ENCODE measurements at places on chromosomes 11 and 22. TPM values are rescaled to one million over a fixed set of nuclear protein-coding genes. Genes with fewer than 3 reads are reported as not detected.

CLDN5 gene
- not detected for total RNA-seq

FLRT1 gene
- not detected for total RNA-seq

YAP1 gene
- 46.0 TPM for total RNA-seq

ZNF70 gene
- 1.0 TPM for total RNA-seq

OR5B21 gene
- not detected for total RNA-seq

APOL4 gene
- total RNA-seq: not detected

PRAME gene
- total RNA-seq: 108 TPM

SLC17A6 gene
- total RNA-seq: not detected

AGBL2 gene
- 1.2 TPM for total RNA-seq

PTDSS2 gene
- 44.3 TPM for total RNA-seq

RFPL3 gene
- total RNA-seq: not detected

SHISA8 gene
- 0.17 TPM for total RNA-seq

GRIA4 gene
- not detected for total RNA-seq

OR52A1 gene
- not detected for total RNA-seq

C11orf52 gene
- not detected for total RNA-seq

TRPT1 gene
- total RNA-seq: 26.8 TPM

TSGA10IP gene
- total RNA-seq: not detected

TRIM3 gene
- total RNA-seq: 12.5 TPM

HEPHL1 gene
- not detected for total RNA-seq

GLYAT gene
- not detected for total RNA-seq

SNRPD3 gene
- 171 TPM for total RNA-seq

MRGPRX3 gene
- total RNA-seq: not detected

Data from A549 treated with RU486 at 1 μM for 4 hours (cell line).